COR-L47 (cell line): ENCODE measurements at places on chromosomes 4 and X.

- no peak for DNase-seq
These were observed 58.0 kb downstream of the CLOCK start for GRCh38 chr4:55488716-55489115.

GRCh38 chr4:74932832-74933561 lies at the start of gene PARM1:
TSS of gene PARM1 (plus strand) at chr4:74933116. CDS start at chr4:74933328, 212 bp downstream.
- DNase-seq = peak; percentile 84

GRCh38 chr4:27791640-27792039 lies 931.0 kb downstream of the STIM2 start:
- DNase-seq = no peak

DNA sequence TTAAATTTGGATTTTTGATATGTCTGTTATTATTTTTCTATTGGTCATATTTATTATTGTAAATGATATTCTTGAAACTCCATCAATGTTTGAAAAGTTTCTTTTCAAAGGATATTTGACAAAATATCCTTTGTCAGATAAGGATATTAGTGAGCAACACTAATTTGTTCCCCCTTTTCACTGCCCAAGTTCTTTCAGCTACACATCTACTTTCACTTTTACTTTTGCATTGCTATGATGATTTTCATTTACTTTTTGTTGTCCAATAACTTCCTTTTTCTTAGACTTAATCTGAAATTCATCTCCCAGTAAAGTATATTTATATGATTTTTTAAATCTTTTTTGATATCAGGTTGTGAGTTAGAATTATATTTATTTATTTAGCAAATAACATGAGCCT lies 542.3 kb upstream of the ADGRL3 start:
- DNase-seq = no peak

- DNase-seq = no peak
These were observed 120.6 kb upstream of the MID1 start for GRCh38 chrX:10741003-10741402.

- DNase-seq = no peak
These were observed 1372.4 kb downstream of the C4orf33 start for GRCh38 chr4:130468340-130468739.

DNA sequence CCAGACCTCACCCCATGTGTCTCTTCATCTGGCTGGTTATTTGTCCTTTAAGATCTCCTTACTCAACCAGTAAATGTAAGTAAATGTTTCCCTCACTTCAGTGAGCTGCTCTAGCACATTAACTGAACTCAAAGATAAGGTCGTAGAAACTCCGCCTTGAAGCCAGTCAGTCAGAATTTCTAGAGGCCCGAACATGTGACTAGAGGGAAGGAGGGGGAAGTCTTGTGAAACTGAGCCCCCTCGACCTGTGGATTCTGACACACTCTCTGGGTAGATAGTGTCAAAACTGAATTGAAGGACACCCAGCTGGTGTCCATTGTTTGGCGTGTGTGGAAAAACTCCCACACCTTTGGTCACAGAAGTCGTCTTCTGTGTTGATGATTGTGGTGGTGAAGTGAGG lies 933.9 kb downstream of the ADGRL3 start:
- DNase-seq = no peak

DNA sequence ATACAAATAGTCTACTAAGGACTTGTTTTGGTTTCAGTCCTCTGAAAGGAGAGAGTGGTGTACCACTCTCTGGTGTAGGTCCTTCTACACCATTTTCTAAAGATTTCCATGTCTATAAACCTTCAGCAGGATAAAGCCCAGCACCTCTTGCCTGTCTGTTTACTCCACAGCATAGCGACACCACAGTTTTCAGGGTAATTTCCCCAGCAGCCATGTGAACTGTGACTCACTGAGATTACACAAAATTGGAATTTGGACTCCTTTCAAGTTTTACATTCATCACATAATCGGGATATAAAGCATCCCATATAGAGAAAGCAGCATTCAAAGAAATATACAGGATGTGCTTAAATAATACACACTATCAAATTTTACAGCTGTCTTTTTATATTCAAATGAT lies 229.6 kb downstream of the PRDM5 start:
- DNase-seq = peak; percentile 21

GRCh38 chr4:142021181-142021580 lies 384.8 kb downstream of the IL15 start:
- no peak for DNase-seq

DNA sequence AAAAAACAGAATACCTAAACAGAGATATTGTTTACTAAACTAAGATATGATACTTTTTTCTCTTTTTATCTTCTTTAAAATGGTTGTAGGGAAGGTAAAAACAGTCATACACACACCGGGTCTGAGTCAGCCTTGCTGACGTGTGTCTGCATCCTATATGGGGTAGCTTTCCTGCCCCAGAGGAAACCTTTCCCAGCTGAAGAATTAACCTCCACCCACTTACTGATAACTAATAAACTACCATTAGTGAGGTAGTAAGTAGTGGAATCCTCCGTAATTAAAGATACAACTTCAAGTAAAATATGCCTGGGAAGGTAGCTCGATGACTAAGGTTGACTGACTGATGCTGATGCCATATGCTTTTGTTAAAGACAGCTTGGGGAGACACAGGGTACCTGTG lies 312.2 kb downstream of the DCTD start:
- DNase-seq = no peak

GRCh38 chrX:101206471-101206870 lies 13.1 kb upstream of the DRP2 start:
- no peak for DNase-seq

DNA sequence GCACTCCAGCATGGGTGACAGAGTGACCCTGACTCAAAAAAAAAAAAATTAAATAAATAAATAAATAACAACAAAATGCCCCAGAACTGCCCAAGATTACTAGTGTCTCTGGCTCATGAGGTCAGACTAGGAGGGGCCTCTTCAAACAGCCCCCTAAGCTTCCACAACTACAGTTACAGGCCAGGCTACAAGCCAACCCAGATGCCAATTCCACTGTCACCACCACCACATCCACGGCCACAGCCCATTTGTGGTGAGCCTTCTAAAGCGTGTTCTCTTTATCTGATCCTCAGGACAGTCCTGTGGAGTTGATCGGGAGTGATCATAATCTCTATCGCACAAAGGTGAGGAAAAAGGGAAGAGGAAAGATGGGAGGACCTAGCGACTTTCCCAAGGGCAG lies 36.6 kb downstream of the IGFBP7 start:
- DNase-seq = no peak

GRCh38 chrX:151396042-151396824 lies 773 bp upstream of the VMA21 start:
- DNase-seq = peak; percentile 77

GRCh38 chr4:5435823-5436222 lies 272.5 kb downstream of the EVC2 start:
- no peak for DNase-seq

DNA sequence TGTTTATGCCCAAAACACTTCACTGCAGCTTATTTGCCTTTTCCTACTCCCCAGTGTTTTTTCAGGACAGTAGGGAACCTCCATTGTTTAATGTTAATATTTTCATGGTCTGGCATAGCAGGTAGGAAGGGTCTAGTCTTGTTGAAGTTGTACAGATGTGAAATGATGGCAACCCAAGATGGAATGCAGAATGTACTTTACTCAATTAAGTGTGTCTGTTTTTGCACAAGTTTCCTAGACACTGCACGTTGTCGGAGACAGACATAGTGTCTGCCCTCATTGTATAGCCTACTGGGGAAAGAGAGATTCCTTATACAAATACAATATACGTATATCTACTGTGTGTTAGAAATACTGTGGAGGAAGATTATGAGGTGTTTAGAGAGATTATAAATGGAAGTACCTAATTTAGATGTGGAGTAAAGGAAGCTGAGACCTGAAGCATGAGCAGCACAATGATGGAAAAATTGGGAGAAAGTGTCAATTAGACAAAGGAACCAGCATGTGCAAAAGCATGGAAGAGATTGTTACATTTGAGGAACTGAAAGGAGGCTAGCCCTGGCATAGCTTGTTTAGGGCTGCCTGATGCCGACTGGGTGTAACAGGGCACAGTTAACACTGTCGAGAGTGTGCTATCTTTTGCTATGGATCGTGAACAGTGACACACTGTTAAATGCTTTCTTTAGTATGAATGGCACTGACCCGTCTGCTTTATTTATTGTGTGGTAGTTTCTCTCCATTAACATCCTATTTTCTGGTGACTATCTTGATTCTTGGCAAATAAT lies 18.4 kb downstream of the CPEB2 start:
- no peak for DNase-seq

DNA sequence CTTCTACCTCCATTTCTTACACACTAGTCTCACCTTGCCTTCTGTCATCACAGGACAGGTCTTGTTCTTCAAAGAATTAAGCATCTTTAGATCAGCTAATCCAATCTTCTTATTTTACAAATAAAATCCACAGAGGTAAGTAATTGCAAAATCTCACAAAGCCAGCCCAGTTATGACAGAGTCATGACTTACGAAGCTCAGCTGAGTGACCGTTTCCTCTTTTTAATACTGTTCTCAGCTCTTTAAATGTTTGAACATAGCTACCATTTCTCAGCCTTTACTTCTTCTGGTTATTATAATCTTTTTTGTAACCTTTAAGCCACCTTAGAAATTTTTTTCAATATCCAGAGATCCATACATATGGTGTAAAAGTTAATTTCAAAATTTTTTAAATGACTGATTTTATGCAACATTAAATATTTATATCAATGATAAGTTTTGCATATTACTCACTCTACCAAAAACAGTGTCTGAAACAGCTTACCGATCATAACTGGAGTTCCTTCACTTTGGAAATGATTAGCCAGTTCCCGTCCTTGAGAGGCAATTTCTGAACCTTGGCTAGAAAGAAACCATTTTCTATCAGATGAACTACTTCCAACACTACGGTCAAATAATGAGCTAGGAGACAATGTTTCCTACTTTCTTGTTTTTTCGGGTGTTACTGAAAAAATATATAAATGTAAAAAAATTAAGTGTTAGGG lies 8.8 kb downstream of the ANKRD37 start:
- DNase-seq = no peak

GRCh38 chr4:80268936-80269335 lies 2.5 kb downstream of the FGF5 start:
- no peak for DNase-seq

DNA sequence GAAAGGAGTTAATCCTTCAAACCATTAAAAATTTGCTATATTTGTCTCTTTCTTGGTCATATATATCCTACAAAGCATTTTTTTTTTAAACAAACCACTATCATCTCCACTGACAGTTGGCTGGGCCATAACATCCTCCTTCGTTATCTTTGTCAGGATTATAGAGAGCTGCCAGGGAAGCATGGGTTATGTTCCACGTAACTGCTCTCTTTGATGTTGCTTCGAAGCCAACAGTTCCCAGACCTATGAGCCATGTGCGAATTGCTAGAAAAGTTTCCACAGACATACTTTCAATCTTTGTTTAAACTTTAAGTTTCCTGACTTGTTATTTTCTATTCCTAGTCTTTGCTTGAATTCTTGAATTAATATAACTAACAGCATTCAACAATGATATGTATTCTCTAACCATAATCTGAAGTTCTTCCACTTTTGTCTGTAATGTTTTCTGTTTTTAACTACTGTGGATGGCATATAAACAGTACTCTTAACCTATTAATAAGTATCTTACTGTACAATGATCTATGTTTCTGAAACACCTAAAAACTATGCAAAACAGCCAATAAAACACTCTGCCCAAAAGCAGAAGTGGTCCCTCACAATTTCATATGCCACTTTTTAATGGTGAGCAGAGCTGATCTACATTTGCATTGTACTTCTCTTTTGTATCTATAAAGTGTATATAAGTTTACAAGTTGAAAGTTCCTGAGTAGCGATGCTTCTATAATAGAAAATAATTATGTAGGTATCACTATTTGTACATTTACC lies 37.9 kb downstream of the EREG start:
- no peak for DNase-seq

GRCh38 chr4:163540977-163541376 lies 46.5 kb downstream of the TMA16 start:
- DNase-seq = no peak

DNA sequence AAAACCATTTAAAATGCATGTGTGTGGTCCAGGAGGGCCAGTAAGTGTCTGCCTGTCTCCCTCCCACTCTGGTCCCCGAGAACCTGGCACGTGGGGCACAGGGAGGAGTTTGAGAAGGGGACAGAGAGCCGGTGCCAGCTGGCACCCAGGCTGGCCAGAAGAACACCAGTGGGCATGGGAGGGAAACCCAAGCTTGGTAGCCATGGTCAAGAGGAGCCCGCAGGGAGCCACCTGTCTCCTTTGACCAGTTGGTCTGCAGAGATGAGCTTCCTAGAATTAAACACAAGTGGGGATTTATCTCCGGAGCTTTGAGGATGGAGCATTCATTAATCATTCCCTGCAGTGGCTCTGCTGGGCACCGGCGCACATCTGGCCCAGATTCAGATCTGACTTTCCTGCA lies 41.6 kb downstream of the HMX1 start:
- DNase-seq = no peak

DNA sequence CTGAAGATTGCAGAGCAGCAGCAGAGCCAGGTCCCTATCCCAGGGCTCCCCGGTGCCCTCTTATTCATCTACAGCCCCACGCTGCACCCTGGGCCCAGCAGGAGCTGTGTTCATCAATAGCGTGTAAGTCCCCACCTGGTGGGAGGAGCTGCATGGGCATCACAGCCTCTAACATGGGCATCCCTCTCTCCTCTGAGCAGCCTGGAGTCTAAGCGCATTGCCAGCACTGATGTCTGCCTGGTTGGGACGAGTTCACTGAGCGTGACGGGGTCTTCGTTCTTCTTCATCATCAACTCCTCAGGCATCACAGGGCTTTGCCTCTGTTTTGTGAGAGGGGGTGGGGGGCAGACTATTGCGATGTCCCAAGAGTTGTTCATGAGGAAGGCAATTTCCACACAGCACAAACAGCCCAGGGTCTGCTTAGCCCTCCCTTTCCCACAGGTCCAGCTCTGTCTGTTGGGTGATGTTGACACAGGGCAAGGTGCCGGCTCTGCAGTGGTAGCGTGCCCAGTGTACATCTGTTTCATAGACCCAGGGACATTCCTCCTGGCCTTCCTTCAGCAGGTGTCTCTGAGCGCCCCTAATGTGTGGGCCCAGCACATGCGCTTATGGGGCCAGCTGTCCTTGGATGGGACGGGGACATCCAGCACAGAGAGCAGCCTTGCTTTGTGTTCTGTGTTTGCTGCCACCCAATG lies 85.9 kb downstream of the SORCS2 start:
- no peak for DNase-seq

GRCh38 chr4:127783026-127783769 lies 1.1 kb downstream of the HSPA4L start:
- DNase-seq = no peak

- no peak for DNase-seq
These were observed 62.2 kb downstream of the DTHD1 start for GRCh38 chr4:36343501-36344175.

GRCh38 chr4:10403633-10404445 lies 53.4 kb downstream of the ZNF518B start:
- peak; percentile 37 for DNase-seq
